Common myeloid progenitor, CD34-positive (primary cell): ENCODE measurements at places on chromosomes 11 and 22.
A peak's percentile ranks its signal among the peaks of the same experiment; 100 is the strongest.

DNA sequence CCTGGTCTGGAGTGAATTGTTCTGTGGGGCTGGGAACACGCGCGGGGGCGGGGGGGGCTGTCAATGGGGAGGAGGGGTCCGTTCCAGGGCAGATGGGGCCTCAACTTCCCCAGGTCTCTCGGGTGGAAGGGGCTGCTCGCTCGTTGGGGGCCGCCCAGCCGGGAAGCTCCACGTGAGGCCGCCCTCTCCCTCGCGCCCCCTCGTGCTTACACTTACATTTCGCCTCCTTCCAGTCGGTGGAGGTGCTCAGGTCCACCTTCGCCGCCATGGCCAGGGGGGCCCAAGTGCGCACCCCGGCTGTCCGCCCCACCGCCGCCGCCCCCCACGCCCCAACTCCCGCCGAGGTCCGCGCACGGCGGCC lies 452 bp downstream of the MACROD1 start:
- no peaks in the 10 kb centered on the region for H3K27me3 ChIP-seq
- no peaks in the 10 kb centered on the region for H3K4me1 ChIP-seq
- peak overlapping the region; percentile 54 for H3K4me3 ChIP-seq

GRCh38 chr11:118200901-118201680 lies 23.7 kb downstream of the JAML start:
- H3K4me1 ChIP-seq, result peaks cover 17% of the 10 kb centered on the region
- no peak overlapping the region for H3K27ac ChIP-seq
- H3K4me3 ChIP-seq, result no peak overlapping the region
- H3K36me3 ChIP-seq, result peaks cover 69% of the 10 kb centered on the region

DNA sequence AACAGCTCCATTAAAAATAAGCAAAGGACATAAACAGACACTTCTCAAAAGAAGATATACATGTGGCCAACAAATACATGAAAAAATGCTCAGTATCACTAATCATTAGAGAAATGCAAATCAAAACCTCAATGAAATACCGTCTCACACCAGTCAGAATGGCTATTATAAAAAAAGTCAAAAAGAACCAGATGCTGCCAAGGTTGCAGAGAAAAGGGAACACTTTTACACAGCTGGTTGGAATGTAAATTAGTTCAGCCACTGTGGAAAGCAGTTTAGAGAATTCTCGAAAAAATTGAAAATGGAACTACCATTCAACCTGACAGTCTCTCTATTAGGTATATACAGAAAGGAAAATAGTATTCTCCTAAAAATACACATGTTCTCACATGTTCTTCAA lies 102.4 kb upstream of the FIBIN start:
- no peak overlapping the region for H3K4me3 ChIP-seq
- no peak overlapping the region for H3K27ac ChIP-seq

DNA sequence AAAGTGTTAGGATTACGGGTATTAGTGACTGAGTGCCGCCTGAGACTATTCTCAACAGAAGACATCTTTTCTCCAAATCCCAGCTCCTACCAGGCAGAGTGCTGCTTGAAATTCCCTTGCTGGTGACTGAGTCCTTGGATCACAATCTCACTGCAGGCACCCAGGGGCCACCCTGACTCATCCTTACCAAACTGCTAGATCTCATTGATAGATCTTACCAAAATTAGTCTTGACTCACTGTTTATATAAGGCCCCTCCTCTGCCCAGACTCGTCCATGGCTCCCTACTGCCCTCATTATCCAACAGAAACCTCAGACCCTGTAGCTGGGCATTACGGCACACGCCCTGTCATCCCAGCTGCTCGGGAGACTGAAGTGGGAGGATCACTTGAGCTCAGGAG lies 14.7 kb downstream of the TBC1D10A start:
- peaks cover 92% of the 10 kb centered on the region for H3K4me1 ChIP-seq
- H3K4me3 ChIP-seq, result no peak overlapping the region
- no peaks in the 10 kb centered on the region for H3K36me3 ChIP-seq
- H3K27me3 ChIP-seq, result no peaks in the 10 kb centered on the region
- DNase-seq, result no peak

GRCh38 chr11:122749005-122749687 lies 89.2 kb upstream of the CRTAM start:
- H3K4me3 ChIP-seq, result peak overlapping the region; percentile 12
- peaks cover 19% of the 10 kb centered on the region for H3K4me1 ChIP-seq
- DNase-seq, result peak; percentile 80
- H3K27me3 ChIP-seq, result no peaks in the 10 kb centered on the region

DNA sequence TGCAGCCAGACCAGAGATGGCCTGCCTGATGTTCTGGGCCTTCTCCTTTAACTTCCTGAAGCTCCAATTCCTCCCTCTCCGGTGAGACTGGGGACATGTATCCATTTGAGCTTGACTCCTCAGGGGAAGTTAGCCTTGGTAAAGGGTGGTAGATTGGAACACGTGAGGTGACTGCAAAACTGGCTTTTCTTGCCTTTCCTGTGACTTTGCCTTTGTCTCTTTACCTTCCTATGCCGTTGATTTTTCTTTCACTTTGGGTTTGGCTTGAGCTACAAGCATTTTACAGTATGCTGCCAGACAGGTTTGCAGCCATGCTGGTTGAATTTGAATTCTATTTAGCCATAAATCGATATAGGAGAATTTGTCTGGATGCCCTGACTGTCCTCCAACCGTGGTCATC lies 16.8 kb upstream of the GLYATL1 start:
- no peaks in the 10 kb centered on the region for H3K27me3 ChIP-seq
- H3K4me3 ChIP-seq, result no peak overlapping the region
- H3K36me3 ChIP-seq, result no peaks in the 10 kb centered on the region
- no peak for DNase-seq

GRCh38 chr11:31500560-31500959 lies 8.9 kb downstream of the IMMP1L start:
- H3K27me3 ChIP-seq, result no peaks in the 10 kb centered on the region
- no peak overlapping the region for H3K27ac ChIP-seq
- no peak overlapping the region for H3K4me3 ChIP-seq
- DNase-seq, result peak; percentile 2
- H3K36me3 ChIP-seq, result peaks cover 10% of the 10 kb centered on the region

DNA sequence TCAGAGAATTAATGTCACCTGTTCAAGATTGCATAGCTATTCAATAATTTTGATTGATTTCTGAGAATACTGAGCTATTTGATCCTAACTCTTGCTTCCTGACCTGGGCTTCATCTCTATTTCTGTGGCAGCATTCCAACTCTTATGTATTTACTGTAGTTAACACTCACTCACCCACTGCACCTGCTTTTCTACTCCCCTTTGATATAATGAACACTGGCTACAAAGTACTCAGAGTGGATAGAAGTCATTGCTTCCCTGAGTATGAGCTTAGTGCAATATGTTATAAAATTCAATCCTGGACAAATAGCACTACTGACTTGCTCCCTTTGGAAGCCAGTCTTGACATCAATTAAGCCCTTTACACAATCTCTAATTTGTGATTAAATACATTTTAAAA lies 117.2 kb downstream of the APIP start:
- no peaks in the 10 kb centered on the region for H3K27me3 ChIP-seq
- H3K4me1 ChIP-seq, result no peaks in the 10 kb centered on the region
- no peak overlapping the region for H3K27ac ChIP-seq
- DNase-seq, result no peak
- H3K36me3 ChIP-seq, result no peaks in the 10 kb centered on the region

GRCh38 chr11:118353084-118353710 lies 6.2 kb upstream of the UBE4A start:
- no peaks in the 10 kb centered on the region for H3K4me1 ChIP-seq
- no peaks in the 10 kb centered on the region for H3K36me3 ChIP-seq
- H3K4me3 ChIP-seq, result no peak overlapping the region
- no peak overlapping the region for H3K27ac ChIP-seq
- peaks cover 2% of the 10 kb centered on the region for H3K27me3 ChIP-seq

- H3K36me3 ChIP-seq, result no peaks in the 10 kb centered on the region
- no peak overlapping the region for H3K4me3 ChIP-seq
- peaks cover 25% of the 10 kb centered on the region for H3K27me3 ChIP-seq
These were observed 24.1 kb downstream of the FGF4 start for GRCh38 chr11:69750875-69751597.

DNA sequence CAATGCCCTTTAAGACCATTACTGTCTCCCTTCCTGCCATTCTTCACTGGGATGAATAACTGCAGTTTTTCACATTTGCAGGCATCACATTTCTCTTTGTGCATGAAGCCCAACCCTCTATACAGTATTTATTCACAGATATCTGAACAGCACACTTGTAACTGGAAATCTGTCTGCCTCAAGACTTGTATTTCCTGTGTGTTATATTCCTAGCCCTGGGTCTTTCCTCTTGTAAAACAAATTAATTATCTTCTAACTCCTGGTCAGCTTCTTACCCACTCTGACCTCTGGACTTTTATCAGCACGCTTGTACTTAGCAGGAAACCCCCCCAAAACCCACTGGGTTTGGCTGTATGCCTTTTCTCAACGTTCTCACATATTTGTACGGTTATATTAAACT lies 2.0 kb downstream of the CSRP3 start:
- no peaks in the 10 kb centered on the region for H3K36me3 ChIP-seq
- H3K4me3 ChIP-seq, result no peak overlapping the region
- peaks cover 27% of the 10 kb centered on the region for H3K4me1 ChIP-seq
- H3K27me3 ChIP-seq, result no peaks in the 10 kb centered on the region
- H3K27ac ChIP-seq, result peak overlapping the region; percentile 72
- DNase-seq, result peak; percentile 59

DNA sequence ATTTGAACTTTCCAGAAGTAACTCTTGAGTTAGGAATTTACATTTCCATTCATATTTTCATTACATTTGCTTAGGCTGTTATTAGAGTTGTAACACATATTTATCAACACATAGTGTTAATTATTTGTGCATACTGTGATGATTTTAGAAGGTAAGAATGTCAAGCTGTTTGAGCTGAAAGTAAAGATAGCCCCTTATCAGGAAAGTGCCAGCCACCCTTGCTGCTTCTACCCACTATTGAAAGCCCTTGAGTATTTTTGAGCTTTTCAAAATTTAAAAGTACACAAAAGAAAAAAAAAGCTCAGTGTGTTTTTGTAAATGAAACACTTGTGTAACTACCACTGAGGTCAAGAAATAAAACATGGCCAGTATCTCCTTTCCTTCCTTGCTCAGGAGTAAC lies 8.0 kb downstream of the APLP2 start:
- DNase-seq, result peak; percentile 81
- H3K4me1 ChIP-seq, result peaks cover 4% of the 10 kb centered on the region
- no peak overlapping the region for H3K27ac ChIP-seq
- peaks cover 2% of the 10 kb centered on the region for H3K36me3 ChIP-seq
- no peak overlapping the region for H3K4me3 ChIP-seq

- H3K4me3 ChIP-seq, result no peak overlapping the region
- H3K27ac ChIP-seq, result no peak overlapping the region
- H3K27me3 ChIP-seq, result no peaks in the 10 kb centered on the region
- no peak for DNase-seq
These were observed 52.0 kb downstream of the CBL start for GRCh38 chr11:119258180-119258579.

DNA sequence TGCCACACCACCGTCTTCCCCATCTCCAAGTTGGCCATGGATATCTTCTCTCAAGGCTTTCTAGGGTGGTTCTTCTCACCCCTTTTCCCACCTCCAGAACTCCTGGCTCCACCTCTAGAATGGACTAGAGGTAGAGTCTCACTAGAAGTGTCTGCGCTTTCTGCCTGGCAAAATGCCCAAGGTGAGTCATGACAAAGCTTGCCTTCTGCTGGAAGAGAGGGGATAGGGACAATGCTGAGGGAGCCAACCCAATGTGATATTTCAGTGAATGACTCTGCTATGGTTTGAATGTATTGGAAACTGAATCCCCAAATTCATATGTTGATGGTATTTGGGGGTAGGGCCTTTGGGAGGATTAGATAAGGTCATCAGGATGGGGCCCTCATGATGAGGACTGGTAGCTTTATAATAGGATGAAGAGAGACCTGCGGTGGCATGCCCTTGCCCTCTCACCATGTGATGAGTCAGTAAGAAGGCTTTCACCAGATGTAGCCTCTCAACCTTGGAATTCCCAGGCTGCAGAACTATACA lies 4.1 kb upstream of the CD82 start:
- H3K27ac ChIP-seq, result no peak overlapping the region
- no peaks in the 10 kb centered on the region for H3K27me3 ChIP-seq
- H3K4me3 ChIP-seq, result no peak overlapping the region
- no peak for DNase-seq
- no peaks in the 10 kb centered on the region for H3K36me3 ChIP-seq

DNA sequence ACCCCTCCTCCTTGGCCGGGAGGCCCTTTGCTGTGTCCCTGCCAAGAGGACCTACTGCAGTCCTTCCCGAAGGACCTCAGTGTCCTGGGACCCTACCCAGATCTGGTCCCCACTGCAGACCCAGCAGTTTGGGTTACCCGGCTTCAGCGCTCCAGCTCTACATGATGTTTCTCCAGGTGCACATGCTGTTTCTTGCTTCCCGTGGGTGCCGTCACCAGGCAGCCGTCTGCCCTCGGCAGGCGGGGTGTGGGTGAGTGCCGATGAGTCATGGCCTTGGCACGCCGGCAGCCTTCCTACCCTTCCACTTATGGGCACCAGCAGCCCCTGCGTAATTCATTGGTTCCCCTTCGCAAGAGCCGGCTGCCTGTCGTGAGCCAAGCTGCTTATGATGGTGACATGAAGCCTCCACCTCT lies 101.8 kb downstream of the BCR start:
- no peak overlapping the region for H3K27ac ChIP-seq
- no peaks in the 10 kb centered on the region for H3K27me3 ChIP-seq
- H3K4me3 ChIP-seq, result no peak overlapping the region
- H3K36me3 ChIP-seq, result peaks cover 66% of the 10 kb centered on the region
- peaks cover 10% of the 10 kb centered on the region for H3K4me1 ChIP-seq
- DNase-seq, result peak; percentile 13

- H3K36me3 ChIP-seq, result no peaks in the 10 kb centered on the region
- no peaks in the 10 kb centered on the region for H3K4me1 ChIP-seq
- H3K27me3 ChIP-seq, result peaks cover 3% of the 10 kb centered on the region
These were observed 20.3 kb upstream of the MICAL3 start for GRCh38 chr22:18044548-18045271.

DNA sequence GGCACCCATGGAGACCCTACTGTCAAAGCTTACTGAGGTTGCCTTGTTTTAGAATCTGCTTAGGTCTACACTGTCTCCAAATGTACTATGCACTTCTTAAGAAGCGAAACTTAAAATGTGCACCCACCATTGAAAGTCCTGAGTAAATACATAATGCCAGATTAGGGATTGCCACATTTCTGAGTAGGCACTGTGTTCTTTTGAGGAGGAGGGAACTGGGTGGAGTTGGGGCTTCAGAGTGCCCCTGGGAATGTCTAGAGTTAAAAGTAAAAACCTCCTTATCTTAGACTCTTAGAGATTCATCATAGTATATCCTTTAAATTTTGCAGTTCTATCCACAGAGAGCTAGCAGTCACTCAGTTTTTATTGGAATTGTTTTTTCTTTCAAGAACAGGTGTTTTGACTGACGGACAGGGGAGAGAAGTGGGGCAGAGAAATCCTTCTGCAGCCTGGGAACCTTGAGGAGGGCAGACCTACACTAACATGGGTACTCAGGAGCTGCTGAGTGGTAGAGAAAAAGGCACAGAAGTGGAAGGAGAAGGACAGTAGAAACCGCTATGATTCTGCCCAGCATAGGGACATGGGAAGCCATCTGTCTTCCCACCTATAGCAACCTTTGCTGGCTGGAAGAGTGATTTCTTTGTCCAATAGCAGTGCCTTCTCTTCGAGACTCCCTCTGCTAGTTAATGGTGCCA lies 33.4 kb upstream of the MICAL2 start:
- no peak overlapping the region for H3K27ac ChIP-seq
- H3K27me3 ChIP-seq, result no peaks in the 10 kb centered on the region
- H3K36me3 ChIP-seq, result no peaks in the 10 kb centered on the region

- peak overlapping the region; percentile 73 for H3K27ac ChIP-seq
- peak overlapping the region; percentile 99 for H3K4me3 ChIP-seq
- peaks cover 16% of the 10 kb centered on the region for H3K36me3 ChIP-seq
- peaks cover 68% of the 10 kb centered on the region for H3K4me1 ChIP-seq
- DNase-seq, result no peak
These were observed 788 bp downstream of the CD82 start for GRCh38 chr11:44565953-44566949.
